ENCODE measurements at places on chromosomes 2 and 18.

- DNase-seq: no peak
Observed at GRCh38 chr2:190932514-190932913, 51.9 kb downstream of the GLS start.

DNA sequence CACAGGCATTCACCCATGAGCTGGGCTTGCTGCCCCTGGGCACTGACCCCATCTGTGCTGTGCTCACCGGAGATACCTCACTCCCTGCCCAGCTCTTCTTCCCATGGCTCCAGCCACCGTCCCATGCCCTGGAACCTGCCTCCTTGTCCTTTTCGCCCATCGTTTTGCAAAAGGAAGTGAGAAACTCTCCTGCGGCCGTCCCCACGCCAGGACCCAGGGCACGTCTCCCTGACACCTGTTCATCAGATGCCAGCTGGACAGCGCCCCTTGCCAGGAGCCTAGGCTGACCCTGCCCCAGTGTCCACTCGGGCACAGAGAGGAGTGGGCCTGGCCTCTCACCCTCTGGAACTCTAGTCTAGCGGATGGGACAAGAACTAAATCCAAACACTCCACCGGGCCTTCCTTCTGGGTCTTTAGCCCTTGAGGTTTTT, 238.6 kb downstream of the SEPTIN10 start:
- no peak for DNase-seq

DNA sequence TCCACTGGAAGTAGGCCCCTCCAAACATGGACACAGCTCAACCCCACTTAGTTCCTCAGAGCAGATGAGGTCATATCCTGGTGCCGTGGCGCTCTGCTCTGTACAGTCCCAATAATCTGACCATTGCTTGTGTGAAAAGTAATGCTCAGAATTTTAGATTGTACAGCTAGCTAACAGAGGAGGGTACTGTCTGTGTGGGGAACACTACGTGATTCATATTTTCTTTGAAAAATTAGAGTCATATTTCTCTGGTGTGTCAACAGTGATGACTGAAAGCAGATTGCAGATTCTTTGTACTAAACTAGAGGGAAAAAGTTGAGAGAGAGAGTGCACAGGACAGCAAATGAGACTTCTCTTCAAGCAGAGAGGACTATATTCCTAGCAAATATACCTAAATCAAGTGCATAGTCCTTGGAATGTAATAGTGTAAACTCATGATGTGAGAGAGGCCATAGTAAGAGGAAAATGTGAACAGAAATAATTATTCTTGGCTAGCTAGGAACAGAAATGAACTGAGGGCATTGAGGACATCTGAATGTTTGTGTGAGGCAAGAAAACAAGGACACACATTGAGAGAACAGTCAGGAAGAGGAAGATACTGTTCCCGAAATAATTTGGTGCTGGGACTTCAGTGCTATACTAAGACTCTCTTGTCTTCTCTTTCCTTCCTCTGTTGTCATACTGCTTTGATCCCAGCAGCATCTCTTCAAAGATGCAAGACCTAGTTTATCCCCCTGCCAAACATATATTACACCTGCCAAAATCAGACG, 157.0 kb upstream of the RND3 start:
- DNase-seq: no peak

DNA sequence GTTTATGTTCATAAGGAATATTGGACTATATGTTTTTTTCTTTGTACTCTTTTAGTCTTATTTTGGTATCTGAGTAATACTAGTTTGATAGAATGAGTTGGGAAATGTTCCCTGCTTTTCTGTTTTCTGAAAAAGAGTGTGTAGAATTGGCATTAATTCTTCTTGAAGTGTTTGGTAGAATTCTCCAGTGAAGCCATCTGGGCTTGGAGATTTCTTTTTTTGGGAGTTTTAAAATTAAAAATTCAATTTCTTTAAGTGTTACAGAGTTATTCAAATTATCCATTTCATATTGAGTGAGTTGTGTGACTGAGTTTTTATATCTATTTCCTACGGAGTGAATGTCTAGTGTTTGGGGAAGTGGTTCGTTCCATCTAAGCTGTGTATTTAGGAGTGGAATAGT, 80.6 kb upstream of the HS6ST1 start:
- no peak for DNase-seq

- no peak for DNase-seq
Observed at GRCh38 chr2:204321027-204321800, 224.1 kb upstream of the PARD3B start.
